Stimulated activated CD8-positive, alpha-beta memory T cell treated with anti-CD3 and anti-CD28 coated beads, Interleukin-12 subunit alpha, Interleukin-12 subunit beta, amount 100 ng/mL, for 4 hours (primary cell): ENCODE measurements at places on chromosomes 7 and 10.

GRCh38 chr7:138433583-138434443 is 26.2 kb upstream of the TRIM24 start:
- DNase-seq, result no peak

DNA sequence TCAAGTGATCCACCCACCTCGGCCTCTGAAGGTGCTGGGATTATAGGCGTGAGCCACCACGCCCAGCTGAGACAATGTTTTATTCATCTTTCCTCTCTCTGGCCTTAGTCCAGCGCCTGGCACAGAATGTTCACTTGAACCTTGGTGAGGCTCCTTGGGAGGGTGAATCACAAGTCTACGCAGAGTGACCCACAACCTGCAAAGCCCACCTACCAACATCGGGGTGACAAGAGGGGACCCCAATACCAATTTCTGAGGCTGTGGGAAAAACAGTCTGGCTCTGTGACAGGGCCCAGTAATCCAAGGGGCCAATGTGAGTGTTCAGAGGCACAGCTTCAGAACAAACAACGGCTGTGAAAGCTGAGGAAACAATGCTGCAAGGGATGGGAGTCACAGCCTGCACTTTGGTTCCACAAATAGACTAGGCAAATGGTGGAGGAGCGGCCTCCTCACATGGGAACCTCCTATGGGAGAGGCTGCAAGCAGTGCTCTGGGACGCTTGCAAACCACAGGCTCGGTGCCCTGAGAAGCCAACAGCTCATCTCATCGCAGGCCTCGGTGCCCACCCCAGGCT is 5.6 kb upstream of the MALSU1 start:
- no peak for DNase-seq

DNA sequence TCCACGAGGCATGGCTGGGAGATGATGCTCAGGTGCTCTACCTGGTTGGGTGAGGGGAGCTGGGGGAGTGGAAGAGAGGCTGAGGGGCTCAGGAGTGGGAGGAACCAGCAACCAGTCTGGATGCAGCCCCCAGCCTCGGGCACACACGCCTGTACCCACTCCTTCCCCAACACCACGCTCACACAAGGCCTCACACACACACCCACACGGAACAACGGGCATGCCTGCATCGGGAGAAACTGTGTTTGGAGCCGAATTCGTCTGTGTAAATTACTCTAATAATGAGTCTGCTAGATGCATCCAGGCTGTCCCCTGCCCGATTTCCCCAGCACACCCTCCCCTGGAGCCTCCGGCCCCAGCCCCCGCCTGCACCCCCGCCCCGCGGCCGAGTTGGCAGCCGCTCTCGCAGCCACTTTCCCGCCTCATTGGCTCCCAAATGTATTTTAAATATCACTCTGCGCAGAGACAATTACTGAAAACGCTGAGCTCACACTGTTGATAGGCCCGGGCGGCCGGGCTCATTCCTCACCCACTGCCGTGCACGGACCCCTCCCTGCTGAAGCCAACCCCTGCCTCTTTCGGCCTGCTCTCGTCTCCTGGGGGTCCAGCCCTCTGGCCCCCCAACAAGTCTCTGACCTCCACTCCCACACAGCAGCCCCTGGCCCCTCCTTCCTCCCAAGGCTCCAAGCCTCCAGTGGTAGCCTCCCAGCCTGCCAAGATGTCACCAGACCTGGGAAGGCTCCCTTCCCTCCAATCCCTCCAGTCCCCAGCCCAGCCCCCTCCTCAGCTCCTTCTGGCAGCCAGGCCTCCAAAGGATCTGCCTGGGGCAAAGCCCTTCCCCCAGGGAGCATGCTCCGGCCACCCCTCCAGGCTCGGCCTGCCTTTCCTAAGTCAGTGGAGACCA is 11.1 kb downstream of the H2BK1 start:
- DNase-seq, result no peak

- DNase-seq, result no peak
These were observed 238.9 kb upstream of the GPR26 start for GRCh38 chr10:123427165-123427786.

GRCh38 chr10:133350283-133350949 is 3.2 kb downstream of the PRAP1 start:
- DNase-seq, result no peak

GRCh38 chr10:96765406-96766240 is 45.3 kb upstream of the PIK3AP1 start:
- DNase-seq, result peak; percentile 49

GRCh38 chr7:29379551-29379950 is 184.1 kb upstream of the PRR15 start:
- DNase-seq, result no peak

- no peak for DNase-seq
These were observed 484.6 kb downstream of the GATA3 start for GRCh38 chr10:8539056-8539455.

DNA sequence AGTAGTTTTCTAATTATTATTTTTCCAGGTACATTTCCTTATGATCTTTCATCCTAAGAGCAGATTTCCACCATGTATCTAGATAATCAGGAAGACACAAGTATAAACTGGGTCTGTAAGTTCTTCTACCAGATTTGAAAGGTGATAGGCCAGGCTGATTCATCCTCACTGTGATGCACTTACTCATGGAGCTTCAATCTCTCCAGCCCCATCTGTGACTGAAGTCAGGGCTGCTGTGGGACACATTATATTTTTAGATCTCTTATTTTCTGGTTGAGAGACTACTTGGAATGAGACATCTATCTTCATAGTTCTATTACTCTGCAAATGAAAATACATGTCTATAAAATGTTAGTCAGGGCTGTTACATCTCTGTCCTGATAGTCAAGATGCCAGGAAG is 85.5 kb upstream of the SLC25A13 start:
- DNase-seq, result no peak

DNA sequence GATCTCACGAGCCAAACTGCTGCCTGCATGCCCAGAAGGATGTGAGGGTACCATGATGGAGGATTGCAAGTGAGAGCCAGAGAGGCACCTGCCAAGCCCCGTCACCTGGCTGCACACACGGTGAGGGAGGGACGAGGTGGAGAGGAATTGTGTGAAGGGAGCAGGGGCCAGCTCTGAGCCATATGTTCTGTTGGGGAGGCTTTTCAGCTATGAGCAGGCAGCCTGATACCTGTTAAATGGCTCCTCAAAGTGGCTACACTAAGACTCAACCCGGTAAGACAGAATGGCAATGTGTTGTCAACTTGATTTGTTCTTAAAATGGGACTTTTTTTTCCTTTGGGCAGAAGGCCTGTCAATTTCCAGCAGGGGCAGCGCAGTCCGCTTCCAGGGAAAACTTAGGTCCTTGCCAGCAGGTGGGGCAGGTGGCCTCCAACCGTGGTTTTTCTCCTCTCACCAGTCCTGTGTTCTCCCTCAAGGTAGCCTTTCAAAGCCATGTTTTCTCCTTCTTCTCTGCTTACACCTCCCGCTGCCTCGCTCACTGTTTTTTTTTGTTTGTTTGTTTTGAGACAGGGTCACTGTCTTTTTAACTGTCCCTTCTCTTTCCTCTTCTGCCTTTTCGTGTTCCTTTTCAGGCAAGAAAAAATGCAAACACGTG is 57.7 kb upstream of the ZNRF2 start:
- DNase-seq, result no peak

DNA sequence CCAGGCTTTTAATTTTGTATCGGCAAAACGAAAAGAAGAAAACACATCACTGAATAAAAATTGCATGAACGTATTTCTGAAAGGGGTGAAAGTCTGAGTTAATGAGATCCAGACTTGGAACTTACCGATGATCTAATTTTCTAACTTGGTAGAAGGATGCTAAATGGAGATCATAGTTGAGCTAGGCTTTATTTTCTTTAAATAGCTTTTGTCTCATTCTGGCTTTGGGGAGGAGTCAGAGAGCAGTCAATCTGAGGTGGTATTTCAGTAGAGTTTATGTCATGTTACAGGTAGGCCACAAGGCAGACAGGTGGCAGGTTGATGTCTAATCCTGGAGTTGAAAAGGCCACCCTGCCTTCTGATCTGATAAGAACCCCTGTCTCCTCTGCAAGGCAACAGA is 161.9 kb downstream of the KIAA1217 start:
- DNase-seq, result no peak

DNA sequence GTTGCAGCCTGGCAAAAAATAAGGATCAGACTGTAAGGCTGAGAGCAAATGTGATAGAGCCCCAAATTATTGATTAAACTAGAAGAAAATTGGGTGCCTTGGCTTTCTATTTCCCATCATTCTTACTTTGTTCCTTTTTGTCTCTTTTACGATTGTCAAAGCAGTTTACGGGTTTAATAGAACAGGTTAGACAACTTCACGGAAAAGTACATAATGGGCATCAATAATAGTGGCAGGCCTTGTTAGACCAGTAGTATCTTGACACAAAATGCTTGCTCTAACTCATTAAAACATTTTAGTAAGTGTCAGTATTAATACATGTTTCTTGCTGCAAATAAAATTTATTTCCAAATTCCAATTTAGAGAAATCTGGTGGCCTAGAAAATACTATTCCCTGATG is 14.5 kb upstream of the GGCT start:
- no peak for DNase-seq

GRCh38 chr10:21501731-21502347 is 23.6 kb downstream of the SKIDA1 start:
- no peak for DNase-seq

DNA sequence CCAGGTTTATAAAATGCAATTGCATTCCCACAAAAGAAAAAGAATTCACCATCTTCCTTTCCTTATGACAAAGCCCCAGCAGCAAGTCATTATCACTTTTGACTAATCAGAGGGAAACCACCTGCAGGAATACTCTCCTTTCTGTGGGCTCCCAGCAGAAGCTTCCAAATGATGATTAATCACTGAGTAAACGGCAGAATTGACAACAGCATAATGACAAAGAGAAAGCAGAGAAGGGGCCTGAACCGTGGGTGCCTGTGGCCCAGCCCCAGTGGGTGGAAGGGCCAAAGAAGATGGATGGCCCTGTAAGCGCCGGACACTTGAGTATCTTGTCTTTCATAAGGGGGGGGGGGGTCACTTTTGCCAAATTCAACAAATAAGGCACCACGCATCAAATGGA is 152.4 kb upstream of the NRBF2 start:
- no peak for DNase-seq

DNA sequence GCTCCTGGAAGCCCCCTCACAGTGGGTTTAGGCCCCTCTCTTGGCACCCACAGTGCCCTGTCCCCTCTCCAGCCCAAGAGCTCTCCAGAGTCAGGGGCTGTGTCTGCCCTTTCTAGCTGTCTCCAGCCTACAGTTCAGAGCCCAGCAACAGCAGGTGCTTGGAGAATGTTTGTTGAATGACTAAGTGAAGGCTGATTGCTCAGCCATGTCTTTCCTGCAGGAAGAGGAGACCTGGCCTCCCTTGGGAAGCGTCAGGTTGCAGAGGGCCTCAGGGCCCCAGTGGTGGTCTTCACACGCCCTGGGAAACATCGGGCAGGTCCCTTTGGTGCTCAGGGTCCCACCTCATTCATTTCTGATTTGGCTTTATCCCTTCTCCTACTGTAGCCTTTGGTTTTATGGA is 62.5 kb downstream of the GTF2IRD1 start:
- DNase-seq, result no peak

DNA sequence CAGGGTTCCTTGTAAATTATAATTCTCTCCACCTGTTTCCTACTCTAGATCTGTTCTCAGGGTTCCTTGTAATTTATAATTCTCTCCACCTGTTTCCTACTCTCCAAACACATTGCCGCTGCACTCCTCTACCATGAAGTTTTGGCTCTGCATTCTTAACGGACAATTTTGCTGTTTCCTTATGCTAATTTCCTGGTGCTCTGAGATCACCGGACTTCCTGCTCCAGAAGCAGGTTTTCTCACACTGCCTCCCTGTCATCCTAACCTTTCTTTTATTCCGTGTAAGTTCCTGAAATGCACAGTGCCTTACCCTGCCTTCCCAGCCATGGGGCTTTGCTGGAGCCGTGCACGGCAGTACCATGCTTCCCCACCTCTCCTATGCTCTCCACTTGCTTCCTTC is 256.8 kb downstream of the PLXNA4 start:
- DNase-seq, result no peak

DNA sequence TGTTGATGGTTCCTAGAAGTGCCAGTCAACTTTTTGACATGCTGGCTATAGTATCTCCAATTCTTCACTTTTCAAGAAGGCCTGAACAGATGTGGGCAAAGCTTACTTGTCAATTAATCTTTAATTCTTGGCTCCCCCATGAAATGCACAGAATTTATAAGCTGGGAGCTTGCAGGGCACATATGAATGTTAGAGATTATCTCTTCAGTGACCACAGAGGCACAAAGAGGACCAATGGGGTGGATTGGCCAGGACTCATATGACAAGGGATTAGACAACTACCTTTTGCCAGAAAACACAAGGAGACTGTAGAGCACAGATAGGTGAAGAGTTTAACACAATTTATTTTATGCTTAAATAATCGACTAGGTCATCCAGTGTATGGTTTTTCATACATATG is 121.7 kb upstream of the CCDC6 start:
- DNase-seq, result no peak

DNA sequence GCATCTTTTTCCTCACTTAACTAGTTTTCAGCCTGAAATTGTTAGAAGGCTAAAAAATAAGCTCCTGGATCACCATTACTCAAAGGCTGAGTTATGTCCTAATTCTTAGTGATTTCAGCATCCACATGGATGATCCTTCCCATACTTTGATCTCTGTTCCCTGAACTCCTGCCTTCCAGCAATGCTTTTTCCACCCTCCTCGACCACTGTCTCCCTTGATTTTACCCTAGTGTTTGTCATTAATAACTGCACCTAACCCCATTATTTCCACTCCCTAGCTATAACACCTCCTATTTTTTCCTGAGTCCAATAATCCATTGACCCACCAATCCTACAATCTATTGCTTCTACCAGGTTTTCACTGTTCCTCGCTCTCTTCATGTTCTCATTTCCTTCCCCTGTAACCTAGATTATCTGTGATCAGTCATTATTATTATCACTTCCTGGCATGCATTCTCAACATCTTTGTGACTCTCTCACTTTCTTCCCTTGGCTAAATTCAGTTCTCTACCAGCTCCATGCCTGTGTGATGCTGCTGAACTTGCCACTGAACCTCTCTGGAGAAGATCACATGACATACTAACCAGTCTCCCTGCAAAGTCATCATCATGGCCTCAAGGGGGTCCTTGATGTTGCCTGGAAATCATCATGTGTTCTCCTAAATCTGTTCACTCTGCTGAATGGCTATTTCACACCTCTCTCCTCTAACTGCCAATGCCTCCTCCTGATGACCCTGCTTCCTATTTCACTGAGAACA is 6.5 kb upstream of the CALU start:
- DNase-seq, result no peak

DNA sequence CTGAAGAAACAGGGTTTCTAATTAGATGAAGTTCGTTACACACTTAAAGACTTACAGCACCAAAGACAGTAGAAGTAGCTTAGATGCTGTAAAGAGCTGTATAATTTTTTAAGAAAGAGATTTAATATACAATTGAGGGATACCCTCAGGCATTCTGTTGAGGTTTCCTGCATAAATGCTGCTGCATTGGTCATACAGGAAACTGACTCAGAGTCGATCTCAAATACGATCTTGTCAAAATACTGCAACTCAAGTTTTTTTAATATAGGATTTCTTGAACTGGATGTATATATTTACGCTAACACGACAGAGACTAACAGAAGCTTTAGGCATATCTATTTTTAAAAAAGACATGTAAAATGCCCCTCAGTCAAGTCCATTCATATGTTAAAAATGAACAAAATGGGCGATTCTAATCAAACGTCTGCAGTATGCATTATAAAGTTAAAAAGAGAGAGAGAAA is 2.4 kb upstream of the ARID5B start:
- no peak for DNase-seq

- no peak for DNase-seq
These were observed 32.1 kb downstream of the VSTM4 start for GRCh38 chr10:49083261-49083660.

GRCh38 chr7:107773027-107773426 is 29.1 kb downstream of the CBLL1 start:
- no peak for DNase-seq

- DNase-seq, result peak; percentile 46
These were observed 41.4 kb upstream of the MAP3K8 start for GRCh38 chr10:30392564-30392990.
